ENCODE measurements at places on chromosomes 6 and 20.

DNA sequence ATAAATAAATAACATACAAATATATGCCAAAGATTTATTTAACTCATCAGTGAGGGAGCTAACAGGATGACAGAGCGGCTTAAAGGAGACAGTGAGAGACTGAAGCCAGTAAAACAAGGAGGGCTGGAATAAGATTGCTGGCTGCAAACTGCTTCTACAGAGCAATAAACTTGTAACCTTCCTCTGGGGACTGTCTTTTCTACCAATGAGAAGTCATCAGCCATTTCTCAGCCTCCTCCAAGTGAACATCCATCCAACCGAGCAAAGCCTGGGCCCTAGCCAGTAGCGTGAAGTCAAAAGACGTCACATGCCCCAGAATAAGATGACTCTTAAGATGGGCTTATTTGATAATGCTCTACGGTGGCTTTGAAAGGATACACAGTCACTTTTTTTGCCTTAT lies 42.5 kb downstream of the CPXM1 start:
- no peak for DNase-seq

- DNase-seq: no peak
Observed at GRCh38 chr6:150250826-150251225, 108.0 kb downstream of the PPP1R14C start.

DNA sequence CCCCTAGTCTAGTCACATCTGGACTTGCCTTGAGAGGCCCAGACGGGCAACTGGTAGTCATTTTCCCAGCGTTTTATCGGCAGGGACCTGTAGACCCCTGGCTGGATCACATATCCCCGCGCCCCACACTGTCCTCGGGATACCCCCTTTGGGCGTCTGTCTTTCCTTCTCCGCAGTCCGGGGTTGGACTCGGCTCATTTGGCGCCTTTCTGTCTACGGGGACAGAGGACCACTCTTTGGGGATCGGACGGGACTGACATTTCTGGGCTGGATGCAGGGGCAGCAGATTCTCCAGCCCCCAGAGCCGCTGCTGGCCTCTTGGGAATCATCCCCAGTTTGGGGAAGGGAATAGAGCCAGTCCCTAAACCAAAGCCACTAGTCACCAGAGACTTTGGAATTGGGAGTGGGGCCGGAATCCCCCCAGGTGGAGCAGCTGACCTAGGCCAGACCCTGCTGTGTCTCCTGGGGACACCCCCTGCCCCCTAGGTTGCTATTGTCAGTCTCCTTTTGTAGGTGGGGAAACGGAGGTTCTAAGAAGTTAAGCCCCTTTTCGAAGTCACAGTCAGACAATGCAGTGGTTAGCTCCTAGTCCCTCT lies 734 bp downstream of the FAM110A start:
- no peak for DNase-seq

GRCh38 chr6:169171951-169172350 lies 81.7 kb downstream of the THBS2 start:
- no peak for DNase-seq

Measured in COR-L47 (cell line).